Peyer's patch (tissue), 4 donors: ENCODE measurements at places on chromosomes 2 and 18. TPM values are rescaled to one million over a fixed set of nuclear protein-coding genes. Genes with fewer than 3 reads are reported as not detected.

PRADC1 gene
- total RNA-seq, result 69.9 TPM

CCBE1 gene
- total RNA-seq, result 1.5 TPM

GAD1 gene
- not detected for total RNA-seq

POTEC gene
- not detected for total RNA-seq

NOSTRIN gene
- total RNA-seq, result 96.5 TPM

GRCh38 chr18:63207835-63208234 lies 111.7 kb downstream of the BCL2 start:
- no peak for DNase-seq

DNA sequence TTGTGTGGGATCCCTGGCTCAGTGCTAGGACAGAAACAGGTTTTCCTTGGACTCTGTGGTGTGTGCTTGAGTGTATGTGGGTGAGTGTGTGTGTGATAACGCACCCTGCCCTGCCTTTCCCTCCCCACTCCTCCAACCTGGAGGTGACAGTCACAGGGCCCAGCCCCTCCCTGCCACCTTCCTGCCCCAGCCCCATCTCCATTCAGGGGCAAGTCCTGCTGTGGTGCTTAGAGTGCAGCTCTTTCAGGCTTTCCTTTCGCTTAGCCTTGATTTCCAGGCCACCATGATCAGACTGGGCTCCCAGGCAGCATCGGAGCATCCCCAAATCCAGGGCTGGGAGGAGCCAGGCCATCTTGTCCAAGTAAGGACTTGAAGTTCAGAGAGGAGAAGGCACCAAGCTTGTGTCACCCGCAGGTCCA lies 185.2 kb downstream of the ZFP36L2 start:
- peak; percentile 39 for DNase-seq

GRCh38 chr2:121375621-121376159 lies 90.7 kb upstream of the TFCP2L1 start:
- no peak for DNase-seq

DNA sequence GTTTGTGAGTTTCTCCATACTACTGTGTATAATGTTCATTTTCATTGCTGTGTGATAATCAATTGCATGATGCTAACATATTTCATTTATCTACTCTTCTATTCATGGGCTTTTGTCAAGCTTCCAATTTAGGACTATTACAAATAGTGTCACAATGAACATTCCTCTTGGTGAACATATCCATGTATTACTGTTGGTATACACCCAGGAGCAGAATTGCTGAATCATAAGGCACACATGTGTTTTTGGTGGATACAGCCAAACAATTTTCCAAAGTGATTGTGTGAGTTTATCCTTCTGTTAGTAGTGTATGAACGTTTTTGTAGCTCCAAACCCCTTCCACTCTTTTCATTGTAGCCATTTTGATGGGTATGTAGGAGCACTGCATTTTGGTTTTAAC lies 101.6 kb upstream of the COPS8 start:
- DNase-seq, result no peak

DNA sequence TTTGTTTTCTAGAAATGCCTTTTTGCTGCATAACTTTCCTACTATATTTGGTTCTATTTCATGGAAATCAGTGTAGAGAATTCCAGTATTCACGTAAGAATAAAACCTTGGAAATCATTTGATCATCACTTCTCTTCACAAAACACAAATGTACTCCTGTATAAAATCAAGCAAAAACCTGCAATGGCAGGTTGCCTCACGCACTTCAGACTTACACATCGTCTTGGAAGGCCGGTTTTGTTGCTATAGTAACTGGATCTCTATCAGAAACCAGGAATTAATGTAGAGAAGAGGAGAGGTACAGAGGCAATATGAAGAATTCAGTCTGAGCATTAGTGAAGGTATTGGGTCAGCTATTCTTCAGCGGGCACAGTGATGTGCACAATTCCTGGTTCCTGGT lies 370.7 kb upstream of the CYRIA start:
- DNase-seq, result no peak

- no peak for DNase-seq
These were observed 1326.8 kb upstream of the TMEFF2 start for GRCh38 chr2:193521523-193521922.

GRCh38 chr2:171185165-171185818 lies 24.6 kb upstream of the TLK1 start:
- DNase-seq, result no peak

DNA sequence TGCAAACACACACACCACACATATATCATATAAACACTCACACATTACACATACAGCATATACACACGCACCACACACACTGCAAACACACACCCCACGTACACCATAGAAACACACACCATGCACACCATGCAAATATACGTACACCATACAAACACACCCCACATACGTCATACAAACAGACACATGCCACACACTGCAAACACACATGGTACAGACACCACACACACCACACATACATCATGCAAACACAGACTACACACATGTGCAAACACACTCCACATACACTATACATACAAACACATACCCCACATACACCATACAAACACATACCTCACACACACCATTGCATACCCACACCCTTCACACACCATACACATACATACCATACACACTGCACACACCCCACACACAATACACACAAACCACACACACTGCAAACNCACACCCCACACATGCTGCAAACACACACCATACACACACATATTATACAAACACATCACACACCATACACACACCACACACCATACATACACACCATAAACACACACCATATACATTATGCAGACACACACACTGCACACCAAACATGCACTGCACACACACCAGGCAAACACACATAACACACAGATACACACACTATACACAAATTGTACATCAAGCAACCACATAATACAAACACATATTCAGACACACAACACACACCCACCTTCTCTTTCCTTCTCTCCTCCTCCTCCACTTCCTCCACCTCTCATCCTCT lies 120.4 kb downstream of the SEPTIN10 start:
- DNase-seq, result no peak

GRCh38 chr18:40980171-40980570 lies 974.9 kb upstream of the PIK3C3 start:
- no peak for DNase-seq

GRCh38 chr2:211598238-211598637 lies 940.4 kb downstream of the ERBB4 start:
- DNase-seq, result no peak

DNA sequence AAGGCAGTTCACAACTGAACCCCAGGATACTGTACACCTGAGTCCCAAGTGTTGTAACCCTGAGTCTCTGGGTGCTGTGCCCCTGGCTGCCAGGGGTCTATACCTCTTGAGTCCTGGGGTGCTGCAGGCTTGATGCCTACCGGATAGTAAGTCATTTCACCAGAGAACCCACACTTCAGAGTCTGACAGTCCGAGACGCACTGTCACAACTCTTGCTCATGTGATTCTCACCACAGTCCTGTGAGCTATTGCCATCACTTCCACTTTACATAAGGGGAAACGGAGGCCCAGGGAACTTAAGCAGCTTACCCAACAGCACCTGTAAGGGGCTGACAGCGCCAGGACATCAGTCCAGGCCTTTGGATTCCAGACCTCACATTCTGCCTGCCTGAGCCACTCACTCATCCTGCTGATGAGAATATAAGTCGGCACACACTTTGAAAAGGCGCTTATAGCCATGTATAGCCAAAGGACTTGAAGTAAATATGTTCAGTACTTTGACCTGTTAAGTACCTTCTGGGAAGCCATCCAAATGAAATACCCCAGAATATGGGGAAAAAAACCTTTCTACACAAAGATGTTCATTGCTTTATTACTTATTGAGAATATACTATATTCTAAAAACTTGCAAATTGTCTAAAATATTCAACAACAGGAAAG lies 180.7 kb upstream of the ID2 start:
- DNase-seq, result no peak

GRCh38 chr2:203605302-203605701 lies 70.2 kb upstream of the RAPH1 start:
- DNase-seq, result no peak

- no peak for DNase-seq
These were observed 57.3 kb upstream of the FAM117B start for GRCh38 chr2:202577250-202578183.

DNA sequence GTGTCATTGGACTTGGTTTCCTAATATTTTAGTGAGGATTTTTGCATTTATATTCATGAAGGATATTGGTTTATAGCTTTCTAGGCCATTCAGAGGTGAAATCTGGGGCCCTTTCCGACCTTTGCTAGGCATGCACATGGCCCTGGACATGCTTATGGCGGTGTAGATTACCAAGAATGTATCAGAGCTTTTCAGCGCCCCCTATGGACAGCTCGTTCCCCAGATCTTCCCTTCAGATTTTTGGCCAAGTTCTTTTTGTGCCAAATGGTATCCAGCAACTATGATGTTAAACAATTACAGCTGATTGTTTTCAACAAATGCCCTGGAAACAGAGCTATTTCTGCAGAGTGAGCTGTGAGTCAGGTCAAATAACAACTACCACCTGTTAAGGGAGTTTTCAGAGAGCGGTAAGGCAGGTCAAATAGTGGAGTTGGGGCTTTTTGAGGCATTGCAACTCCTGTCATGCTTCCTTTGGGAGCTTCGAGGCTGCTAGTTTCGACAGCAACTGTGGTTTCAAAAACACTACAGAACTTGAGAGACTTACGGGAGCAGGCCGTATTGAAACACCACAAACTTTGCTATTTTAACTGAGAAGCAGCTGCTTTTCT lies 188.3 kb downstream of the ZNF516 start:
- no peak for DNase-seq

DNA sequence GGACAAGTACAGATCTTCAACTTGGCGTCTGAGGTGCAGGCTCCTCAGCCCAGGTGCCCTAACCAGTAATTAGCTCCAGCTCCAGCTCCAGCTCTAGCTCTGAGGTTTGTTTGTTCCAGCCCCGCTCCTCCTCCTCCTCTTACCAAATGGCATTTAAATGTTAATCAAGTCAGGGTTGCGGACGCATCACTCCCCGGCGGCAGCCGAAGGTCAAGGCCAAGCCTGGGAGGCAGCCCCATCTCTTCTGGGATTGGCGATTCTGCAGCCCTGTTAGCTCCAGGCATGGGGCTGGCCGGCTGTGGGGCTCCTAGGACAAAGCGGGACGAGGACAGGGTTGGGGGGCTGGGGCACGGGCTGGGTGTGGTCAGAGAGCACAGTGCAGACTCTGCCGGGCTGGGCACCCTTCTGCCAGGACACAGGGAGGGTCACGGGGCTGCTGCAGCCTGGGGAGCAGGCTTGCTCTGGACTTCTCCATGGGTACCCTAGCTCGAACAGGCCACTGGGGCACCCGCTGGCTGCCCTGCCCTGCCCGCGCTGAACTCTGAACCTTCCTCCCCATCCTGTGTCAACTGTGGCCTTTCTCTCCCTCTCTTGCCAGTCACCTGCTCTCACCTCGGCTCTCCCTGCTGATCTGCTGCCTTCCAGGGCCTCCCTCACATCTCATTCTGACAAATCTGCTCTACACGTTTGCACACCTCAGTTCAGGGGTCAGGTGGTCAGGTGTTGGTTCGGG lies 203.3 kb downstream of the CELF4 start:
- DNase-seq, result no peak

DNA sequence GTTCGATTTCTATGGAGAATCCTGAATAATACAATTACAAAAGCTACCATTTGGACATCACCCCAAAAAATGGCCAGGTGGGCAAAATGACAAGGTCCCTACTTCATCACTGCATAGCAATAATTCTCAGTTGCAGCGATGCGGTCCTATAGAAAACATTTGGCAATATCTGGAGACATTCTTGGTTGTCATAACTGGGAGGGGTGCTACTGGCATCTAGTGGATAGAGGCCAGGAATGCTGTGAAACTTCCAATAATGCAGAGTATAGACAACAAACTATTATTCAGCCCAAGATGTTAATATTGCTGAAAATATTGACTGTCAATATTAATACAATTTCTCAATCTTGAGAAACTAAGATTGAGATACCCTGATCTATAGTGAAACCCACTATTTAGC lies 637.8 kb upstream of the PKDCC start:
- DNase-seq, result no peak

DNA sequence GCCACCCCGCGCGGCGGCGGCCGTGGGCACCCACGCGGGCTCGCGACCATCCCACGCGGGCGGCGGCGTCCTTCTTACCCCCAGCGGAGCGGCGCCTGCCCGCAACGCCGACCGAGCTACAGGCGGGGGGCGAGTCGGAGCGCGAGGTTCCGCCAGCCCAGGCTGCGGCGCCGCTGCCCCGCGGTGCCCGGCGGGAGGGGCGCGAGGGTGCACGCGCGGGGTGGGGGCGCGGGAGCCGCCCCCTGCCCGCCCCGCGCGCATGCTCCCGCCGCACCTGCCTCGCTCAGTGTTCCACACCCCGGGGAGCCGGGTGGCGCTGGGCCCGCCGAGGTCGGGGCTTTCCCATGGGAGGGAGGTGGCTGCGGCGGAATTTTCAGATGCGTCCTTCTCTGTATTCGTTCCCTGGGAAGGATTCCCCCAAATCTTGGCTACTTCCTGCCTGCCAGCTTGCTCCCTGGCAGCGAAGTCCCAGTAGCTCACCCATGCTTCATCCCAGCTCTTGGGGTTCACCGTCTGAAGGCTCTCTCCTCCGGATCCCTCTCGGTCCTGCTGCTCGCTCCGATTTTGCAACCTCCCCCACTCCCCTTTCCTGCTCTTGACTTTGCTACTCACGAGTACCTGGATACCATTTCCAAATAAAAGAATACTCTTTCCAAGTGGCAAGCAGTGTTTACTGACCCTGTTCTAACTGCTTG lies at the start of gene L3MBTL4:
Gene L3MBTL4 (minus strand): TSS at position 189 of the 695 bp plus-strand sequence. CDS start 103,286 bp downstream, outside the sequence.
- DNase-seq, result no peak

- no peak for DNase-seq
These were observed 90.2 kb downstream of the ZNF521 start for GRCh38 chr18:25261768-25262167.

GRCh38 chr2:224933431-224933830 lies 108.8 kb downstream of the DOCK10 start:
- DNase-seq, result no peak

DNA sequence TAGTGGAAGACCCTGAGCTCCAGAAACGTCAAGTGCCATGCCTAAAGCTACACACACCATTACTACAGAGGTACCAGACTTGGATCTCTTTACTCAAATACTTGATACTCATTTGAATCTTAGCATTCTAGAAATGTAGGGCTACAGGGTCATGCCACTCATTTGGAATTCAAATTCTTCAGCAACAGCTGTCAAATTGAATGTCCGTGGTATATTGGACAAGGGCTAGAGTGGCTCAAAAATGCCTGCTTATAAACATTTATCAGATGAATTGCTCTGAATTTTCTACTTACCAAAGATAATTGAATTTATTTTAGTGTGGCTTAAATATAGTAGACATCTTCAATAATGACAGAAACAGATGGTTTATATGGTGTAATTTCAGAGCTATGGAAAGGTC lies 669.7 kb downstream of the SLC4A3 start:
- no peak for DNase-seq

DNA sequence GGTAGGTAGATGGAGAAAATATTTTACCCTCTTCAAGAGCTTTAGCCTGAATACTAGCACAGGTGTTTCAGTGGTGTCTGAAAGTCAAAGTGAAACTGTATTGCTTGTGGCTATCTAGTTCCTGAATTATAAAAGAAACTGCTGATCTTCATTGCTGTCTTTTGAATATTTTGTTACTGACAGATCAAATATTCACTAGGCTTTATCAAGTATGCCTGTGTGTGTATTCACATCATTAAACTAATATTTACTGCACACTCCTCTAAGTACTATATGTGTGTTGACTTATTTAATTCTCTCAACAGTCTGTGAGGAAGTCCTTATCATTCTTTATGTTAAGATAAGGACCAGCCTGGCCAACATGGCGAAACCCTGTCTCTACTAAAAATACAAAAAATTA lies 139.6 kb downstream of the SOCS6 start:
- no peak for DNase-seq
